CD4-positive, alpha-beta T cell treated with Interleukin-15 for 4 hours (primary cell): ENCODE measurements at places on chromosomes 13 and 19.

DNA sequence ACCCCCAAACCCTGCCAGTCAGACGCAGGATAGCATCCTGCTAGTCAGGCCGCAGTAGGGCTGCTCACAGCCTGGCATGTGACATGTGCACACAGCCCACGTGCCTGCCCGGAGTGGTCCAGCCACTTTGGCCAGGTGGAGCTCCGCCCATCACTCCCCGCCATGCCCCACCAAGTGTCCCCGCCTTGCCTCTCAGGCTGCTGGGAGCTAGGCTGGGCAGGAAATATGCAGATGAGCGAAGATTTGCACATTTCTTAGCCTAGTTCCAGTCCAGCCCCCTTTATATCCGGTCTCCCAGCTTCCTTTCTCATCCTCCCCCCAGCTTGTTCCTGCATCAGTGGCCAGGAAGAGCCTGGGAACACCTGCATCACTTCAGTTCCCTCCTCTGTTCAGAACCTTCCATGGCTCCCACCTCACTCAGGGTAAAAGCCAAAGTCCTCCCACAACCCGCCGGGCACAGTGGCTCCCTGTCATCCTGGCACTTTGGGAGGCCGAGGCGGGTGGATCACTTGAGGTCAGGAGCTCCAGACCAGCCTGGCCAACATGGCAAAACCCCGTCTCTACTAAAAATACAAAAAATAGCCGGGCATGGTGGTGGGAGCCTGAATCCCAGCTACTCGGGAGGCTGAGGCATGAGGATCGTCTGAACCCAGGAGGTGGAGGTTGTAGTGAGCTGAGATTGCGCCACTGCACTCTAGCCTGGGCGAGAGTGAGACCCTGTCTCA, 2.3 kb upstream of the DOCK6 start:
- DNase-seq = no peak

DNA sequence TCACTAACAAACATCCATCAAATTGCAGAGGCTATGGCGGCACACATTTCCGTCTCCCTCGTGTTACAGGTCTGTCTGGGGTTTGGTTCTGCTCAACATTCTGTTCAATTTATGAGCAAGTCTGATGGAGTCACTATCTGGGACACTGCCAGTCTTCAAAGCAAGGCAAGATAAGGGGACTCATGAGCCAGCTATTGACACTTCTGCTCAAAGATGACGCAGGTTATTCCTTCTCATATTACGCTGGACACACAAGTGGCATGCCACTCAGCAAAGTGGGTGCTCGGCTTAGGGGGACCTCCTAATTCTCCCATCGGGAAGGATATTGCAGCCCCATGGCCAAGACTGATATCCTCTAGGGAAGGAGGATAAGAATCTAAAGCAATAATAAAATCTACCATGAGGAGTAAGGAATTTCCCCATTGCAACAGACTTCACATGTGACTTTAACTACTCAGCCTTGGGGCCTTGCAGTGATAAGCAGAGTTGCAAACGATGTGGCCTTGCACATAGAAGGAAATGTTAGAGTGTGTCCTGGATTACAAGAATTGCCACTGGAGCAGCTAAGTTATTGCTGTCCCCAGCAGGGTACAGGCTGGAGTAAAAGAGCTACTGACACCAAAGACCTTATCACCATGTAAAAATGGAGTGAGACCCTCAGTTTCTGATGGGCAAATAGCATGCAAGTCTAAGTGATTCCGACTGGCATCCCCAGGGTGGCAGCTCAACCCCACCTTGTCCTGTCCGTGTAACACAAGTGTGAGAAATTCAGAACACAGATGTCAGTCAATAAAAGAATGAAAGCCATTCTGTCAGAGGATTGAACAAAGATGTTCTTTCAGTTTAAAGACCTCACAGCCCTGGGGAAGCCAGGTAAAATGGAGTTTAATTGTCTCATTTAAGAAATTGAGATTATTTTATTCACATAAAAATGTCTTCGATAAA, 306.1 kb downstream of the IRS2 start:
- DNase-seq = no peak

- no peak for DNase-seq
Measured at GRCh38 chr13:97438856-97439595, 5.1 kb downstream of the RAP2A start.

GRCh38 chr19:33828266-33829075, 31.8 kb downstream of the KCTD15 start:
- no peak for DNase-seq

GRCh38 chr13:107450931-107451330, 764.4 kb downstream of the LIG4 start:
- DNase-seq = no peak

GRCh38 chr13:19567820-19568534, 6.6 kb upstream of the TPTE2 start:
- no peak for DNase-seq

DNA sequence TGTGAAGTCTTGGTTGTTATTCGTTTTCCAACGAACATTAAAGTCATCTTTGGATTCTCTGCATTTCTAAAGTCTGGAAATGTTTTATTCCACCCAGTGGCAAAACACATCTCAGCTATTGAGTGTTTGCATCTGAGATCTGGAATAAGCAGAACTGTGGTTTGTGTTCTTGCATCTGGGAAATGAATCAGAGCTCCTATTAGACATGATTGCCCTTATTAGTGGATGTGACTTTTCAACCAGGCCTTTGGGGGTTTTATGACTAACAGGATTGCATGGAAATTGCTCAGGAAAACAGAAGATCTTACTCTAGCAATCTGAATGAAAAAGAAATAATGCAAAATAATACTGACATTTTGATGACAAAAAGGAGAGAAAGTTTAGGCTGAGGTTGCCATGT, 488.8 kb downstream of the IRS2 start:
- no peak for DNase-seq

GRCh38 chr19:28744014-28744413, 468.9 kb downstream of the UQCRFS1 start:
- no peak for DNase-seq

DNA sequence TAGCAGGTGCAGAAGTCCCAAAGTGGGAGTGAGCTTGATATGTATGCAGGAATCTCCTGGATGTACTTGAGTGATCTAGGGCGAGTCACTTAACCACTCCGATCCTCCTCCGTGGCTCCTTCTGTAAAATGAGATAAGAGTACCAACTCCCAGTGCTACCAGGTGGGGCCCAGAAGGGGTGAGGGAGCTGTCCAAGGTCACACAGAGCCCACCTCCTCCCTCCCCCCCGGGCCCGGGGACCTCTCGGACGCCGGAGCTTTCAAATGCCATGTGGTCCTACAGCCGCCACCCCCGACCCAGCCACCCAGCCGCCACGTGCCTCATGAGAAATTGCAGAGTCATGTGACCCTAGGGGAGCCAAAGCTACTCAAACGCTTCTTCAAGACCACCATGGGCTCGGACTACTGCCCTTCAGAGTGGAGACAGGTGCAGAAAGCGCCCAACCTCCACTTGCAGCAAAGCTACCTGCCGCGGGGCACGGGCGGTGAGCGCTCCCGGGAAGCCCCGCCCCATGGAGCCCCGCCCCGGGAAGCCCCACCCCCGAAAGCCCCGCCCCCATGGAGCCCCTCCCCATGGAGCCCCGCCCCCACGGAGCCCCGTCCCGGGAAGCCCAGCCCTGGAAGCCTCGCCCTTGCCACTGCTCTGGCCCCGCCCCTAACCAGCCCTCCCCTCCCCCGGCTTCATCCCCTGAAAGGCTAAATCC, 10.1 kb upstream of the ZNF358 start:
- no peak for DNase-seq

GRCh38 chr19:51651216-51651846, 4.7 kb upstream of the SIGLEC14 start:
- no peak for DNase-seq

DNA sequence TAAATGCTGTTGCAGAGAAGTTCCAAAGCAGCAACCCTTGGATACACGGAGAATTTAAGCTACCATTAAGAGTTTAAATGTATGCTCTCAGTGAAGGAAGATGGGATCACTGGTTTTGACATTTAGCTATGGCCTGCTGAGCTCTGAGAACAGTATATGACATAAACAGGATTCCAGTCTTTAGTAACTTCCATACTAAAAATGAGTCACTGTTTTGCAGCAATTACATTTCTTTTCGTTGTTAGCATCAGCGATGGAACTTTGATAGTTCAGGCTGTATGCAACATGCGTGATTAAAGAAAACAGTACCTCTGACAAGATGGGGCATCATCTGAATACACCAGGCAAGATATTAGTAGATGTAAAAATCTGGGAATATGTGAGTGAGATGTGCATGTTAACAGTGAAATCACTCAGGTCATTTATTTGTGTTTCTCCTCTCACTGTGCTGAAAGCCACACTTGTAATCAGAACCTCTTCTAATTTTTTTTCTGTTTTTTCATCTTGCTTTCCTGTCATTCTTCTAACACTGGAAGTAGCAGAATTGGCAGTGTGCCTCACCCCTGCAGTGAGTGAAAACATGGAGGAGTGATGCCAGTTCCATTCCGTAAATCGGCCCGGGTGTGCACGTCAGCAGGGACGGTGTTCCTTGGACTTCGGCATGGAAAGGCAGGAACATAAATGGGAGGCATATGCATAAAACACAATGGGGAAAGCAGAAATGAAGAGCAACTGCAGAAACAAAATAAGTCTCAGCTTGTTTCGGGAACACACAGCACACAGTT, 361.5 kb downstream of the OXGR1 start:
- DNase-seq = no peak

- no peak for DNase-seq
Measured at GRCh38 chr13:113917594-113918371, 53.9 kb upstream of the GAS6 start.

GRCh38 chr19:50490991-50491472, 14.4 kb upstream of the GARIN5A start:
- no peak for DNase-seq

GRCh38 chr13:40495621-40496001, 170.8 kb downstream of the FOXO1 start:
- DNase-seq = no peak

DNA sequence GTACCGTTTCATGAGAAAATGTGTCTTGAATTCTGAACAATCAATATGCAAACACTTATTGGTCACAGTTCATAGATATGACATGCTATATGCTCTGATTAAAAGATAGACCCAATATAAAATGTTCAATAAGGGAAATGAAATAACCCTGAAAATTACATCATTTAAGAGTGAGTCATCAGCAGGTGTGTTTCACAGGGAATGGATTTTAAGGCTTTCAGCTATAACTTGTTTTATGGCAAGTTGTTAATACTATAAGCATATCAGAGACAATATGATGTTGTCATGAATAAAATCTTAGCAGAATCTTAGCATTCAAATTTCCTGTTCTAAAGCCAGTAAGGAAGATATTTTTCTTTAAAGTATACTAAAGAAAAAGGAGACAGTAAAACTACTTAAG, 483.4 kb upstream of the PCDH9 start:
- no peak for DNase-seq

DNA sequence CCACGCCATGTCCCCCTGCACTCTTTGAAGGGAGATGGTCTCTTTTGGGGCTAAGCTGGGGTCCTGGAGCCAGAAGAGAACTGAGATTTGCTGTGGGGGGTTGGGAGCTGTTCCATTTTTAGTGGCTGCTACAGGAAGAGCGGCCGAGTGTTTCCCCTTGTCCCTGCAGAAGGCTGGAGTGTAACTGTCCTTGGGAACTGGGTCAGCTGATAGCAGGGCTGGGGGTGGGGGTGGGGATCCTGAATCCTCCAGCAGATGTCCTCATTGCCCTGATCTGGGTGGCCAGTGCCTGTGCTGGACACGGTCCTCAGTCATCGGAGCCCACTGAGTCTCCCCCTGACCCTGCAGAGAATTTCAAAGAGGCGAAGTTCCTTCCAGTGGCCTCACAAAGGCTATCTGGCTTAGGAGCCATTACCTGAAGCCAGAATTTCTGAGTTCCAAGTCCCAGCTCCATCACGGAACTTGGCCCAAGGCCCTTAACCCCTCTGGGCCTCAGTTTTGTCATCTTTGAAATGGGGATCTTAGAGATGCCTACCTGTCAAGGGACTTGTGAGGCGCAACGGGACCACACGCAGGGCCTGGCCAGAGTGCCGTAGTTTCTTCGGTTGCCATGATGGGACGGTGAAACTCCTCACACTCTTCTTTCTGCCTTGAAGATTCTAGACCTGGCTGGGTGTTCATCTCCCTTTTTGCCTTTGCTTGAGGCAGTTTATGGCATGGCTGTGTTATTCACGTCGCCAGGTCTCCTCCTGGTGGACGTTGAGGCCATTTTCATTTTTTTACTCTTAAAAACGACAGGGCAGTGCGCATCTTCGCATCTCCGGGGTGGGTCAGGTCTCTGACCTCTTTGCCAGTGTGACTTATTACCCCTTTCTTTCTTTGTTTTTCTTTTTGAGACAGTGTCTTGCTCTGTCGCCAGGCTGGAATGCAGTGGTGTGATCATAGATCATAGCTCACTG, 51.9 kb downstream of the DNM2 start:
- peak; percentile 28 for DNase-seq
